NCI-H510A (cell line): ENCODE measurements at places on chromosomes 7 and 10.
A peak's percentile ranks its signal among the peaks of the same experiment; 100 is the strongest.

GRCh38 chr7:32533276-32534029, 38.2 kb downstream of the AVL9 start:
- no peak for DNase-seq

DNA sequence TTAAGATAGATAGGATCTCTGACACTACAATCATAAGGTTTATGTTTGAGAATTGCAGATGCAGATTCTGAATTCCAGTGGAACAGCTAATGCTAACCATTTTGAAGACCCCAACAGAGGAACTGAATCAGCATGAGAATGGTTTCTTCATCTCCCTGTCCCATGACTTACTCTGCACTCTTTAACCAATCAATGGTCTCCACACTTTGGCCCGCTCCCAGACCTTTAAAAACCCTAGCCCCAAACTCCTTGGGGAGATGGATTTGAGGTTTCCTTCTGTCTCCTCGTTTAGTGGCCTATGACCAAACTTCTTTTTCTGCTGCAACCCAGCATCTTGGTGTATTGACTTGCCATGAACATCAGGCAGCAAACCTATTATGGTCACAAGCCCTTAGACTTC, 804.9 kb downstream of the LRMDA start:
- DNase-seq, result no peak

GRCh38 chr10:122303271-122304053, 32.4 kb downstream of the BTBD16 start:
- no peak for DNase-seq

GRCh38 chr10:98402931-98403718, 11.9 kb downstream of the PYROXD2 start:
- DNase-seq, result no peak

DNA sequence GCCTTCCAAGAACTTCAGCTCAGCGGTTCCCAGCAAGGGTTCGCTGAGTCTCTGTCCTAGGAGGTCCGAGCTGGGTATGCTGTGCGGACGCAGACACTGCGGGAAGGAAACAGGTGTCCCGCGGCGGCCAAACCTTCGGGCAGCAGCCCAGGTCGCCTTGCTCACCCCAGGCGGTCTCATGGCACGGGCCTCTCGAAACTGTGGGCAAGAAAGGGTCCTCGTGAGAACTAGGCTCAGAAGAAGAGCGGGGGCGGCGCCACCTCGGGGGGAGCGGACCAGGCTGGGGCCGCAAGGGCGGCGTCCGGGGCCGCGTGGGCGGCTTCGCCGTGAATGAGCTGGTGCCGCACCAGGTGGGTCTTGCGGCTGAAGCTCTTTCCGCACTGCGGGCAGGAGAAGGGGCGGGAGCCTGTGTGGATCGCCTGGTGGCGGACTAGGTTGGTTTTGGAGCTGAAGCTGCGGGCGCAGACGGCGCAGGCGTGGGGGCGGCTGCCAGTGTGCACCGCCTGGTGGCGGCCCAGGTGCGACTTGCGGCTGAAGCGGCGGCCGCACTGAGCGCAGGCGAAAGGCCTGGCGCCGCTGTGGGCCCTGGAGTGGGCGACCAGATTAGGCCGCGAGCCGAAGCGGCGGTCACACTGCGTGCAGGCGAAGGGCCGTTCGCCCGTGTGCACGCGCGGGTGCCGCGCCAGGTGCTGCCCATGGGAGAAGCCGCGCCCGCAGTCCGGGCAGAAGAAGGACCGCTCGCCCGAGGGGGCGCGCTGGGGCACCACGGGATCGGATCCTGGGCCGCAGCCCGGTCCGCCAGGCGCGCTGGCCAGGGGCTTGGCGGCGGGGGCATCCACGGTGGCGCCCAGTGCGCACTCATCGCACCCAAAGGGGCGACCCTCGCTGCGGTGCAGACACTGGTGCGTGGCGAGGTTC, 8.6 kb downstream of the ZNF467 start:
- DNase-seq, result no peak

- DNase-seq, result no peak
These were observed 148.6 kb downstream of the GRK5 start for GRCh38 chr10:119355930-119356329.

GRCh38 chr7:7188091-7188490, 5.7 kb downstream of the C1GALT1 start:
- DNase-seq, result no peak

GRCh38 chr7:33733870-33734650, 171.3 kb upstream of the BMPER start:
- peak; percentile 81 for DNase-seq

DNA sequence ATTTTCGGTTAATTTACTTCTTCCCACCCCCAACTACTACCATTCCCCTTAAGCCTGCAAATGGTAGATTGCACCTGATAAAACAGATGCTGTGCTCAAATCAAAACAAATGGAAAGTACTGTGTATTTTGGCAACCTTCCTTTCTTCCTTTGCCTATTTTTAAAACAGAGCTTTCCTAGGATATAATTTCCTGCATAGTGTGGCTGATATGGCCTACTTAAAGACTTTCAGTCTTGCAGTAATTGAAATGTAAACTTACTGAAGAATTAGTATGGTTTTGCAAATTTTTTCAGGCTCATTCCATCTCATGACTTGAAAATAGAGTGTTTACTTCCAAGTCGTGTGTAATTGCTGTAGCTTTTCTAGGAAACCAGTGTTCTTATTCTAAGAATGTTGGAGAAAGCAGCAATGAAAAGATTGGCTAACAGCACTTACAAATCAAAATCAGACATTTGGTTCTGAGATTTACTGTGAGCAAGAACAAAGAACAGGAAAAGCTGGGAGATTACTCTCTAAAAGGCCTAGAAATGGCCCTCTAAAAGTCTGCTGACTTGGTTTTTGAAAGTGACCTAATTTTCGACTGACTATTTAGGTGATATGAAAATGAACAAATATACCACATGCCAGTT, 52.0 kb downstream of the REEP3 start:
- DNase-seq, result no peak

DNA sequence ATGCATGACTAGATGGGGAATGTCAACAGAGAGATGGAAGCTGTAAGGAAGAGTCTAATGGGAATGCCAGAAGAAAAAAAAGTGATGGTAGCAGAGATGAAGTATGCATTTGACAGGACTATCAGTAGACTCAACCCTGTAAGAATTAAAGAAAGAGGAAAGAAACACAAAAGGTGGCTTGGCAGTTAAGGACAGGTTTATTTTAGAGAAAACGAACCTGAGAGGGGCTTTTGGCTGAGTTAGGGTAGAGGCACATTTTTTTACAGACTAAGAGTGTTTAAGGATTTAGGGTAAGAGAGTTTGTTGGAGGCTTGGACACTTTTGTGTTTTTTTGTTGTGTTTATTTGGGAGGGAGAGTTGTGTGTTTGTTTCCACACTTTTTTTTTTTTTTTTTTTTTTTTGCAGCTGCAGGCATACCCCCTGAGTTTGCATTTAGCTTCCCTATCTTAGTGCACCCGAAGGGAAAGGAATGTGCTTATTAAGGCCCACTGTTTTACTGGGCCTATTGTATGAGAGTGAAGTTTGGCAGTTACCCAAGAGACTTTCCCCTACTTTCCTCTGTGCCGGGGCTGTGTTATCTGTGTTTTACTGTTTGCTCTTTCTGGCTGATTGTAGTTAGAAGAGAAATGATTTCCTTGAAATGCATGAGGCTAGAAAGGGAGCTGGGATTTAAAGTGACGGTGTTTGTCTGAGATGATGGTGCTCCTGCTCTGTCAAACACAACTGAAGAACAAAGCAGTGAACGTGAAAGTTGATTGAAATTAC, 32.0 kb downstream of the NPVF start:
- DNase-seq, result no peak

DNA sequence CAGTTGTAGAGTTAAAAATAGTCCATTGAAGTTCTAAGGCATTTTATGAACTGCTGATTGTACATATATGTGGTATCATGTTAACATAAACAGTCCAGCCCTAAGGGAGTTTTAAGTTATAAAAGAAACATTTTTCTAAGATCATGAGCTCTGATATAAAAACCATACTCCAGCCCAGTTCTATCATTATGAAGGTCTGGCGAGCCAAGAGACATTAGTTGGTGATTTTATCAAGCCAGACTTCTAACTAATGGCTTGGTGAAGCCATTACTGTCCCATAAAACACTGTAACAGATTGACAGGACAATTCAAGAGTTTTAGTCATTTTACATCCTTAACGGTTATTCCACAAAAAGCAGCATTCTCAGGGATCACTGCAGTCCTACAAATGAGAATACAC, 221.6 kb downstream of the RNLS start:
- no peak for DNase-seq

GRCh38 chr10:104580774-104581675, 60.1 kb upstream of the SORCS3 start:
- DNase-seq, result no peak

DNA sequence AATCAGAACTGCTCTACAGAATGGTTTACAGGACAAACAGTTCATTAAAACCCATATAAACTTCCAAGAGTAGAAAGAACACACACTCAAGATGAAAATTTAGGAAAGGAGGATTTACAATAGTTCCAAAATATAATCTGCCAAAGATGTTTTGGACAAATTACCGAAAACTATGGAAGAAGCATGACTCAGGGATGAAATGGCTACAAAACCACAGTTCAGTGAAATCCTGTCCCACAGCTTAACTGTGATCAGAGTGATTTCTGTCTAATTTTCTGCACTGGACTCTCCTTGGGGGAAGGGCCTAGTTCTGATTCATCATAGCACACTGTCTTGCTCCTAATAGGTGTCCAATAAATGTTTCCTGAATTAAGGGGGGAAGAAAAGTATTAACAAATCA, 82.2 kb downstream of the HIPK2 start:
- no peak for DNase-seq

DNA sequence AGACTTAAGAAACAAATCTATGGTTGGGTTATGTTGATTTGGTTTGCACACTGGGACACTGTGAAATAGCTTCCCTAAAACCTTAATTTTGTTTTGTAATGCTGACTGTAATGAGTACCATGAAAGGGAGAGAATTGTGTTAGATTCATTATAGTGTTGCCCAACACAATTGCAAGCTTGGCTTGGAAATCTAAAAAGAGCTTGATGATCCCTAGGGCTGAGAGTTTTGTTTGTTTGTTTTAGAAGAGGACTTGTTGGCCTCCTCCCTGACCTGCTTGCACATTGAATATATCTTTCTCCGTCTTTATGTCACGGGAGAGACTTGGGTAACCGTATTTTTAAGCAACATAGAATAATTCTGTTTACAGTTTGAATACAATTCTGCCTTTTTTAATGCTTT, 410.1 kb downstream of the ARL4A start:
- peak; percentile 37 for DNase-seq

DNA sequence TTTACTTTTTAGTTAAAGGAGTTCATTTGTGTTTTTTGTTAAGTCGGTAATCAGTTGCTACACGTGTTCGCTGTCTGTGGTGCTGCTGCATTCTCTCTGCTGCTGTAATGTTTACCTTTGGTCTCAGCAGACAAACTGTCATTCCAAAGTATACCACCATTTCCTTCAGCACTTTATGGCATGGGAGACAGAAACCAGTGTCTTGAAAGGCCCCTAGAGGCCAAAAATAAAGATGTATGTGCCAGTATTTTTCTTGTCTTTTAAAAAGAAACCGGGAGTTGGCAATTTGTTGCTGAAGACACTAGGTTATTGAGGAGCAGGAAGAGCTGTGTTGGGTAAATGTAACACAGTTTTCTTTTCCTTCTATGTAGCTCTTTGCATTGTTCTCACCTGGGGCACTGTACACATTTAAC, 24.1 kb downstream of the ZNF92 start:
- no peak for DNase-seq

DNA sequence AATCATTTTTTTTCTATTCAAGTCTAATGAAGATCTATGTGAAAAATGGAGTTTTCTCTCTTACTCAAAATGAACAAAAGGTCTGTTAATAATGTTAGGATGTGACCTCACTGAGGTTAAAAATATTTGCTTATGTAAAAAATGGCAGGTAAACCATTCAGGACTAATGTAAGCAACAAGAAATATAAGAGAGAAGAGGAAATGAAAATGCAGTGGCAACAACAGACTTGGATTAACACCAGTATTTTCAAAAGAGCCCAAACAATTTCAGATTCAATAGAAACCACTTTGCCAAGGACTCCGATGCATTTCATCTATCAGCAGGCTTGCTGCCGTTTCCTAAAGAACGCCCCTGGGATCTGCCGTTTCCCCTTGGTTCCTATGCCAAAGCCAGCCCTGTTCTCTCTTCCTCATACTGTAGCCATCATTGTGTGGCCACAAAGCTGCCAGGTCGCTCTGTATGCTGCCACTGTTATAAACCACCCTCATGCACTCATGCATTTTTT, 66.4 kb downstream of the MTURN start:
- no peak for DNase-seq

- no peak for DNase-seq
These were observed 449.8 kb downstream of the DNAJB6 start for GRCh38 chr7:157786375-157787274.

DNA sequence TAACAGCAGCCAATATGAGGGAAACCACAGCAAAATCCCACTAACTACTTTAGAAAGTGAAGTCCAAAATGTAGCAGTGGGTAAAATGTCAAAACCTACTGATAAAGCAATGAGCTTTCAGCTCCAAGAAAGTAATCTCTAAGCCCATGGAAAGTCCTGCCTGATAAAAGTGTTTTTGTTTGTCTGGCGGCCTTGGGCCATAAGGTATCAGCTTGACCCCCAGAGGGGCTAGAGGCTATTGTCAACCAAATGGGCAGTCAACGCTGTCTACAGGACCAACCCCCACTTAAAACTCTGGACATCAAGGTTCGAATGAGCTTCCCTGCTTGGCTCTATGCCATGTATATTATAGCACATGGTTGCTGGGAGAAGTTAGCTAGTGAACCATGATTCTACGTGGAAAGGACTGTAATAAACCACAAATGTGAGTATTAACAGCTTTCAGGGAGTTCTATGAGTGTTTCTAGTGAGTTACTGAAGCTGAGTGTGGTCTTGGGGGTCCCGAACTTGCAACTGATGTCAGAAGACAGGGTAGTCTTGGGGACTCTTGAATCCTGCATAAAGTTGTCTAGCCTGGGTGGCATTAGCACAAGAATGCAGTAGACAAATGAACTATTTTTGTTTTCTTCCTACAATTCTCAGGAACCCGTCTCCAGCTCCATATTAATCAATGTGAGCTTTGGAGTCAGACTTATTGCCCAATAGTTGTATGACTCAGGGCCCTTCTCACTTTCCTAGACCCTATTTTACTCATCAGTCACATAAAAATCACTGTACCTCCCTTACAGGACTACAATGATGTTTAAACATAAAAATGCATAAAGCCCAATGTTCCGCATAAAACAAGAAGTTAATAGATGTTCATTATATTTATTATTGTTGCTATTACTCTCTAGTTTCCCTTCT, 164.9 kb downstream of the DGKI start:
- no peak for DNase-seq

GRCh38 chr10:6537770-6538169, 42.3 kb downstream of the PRKCQ start:
- DNase-seq, result no peak

DNA sequence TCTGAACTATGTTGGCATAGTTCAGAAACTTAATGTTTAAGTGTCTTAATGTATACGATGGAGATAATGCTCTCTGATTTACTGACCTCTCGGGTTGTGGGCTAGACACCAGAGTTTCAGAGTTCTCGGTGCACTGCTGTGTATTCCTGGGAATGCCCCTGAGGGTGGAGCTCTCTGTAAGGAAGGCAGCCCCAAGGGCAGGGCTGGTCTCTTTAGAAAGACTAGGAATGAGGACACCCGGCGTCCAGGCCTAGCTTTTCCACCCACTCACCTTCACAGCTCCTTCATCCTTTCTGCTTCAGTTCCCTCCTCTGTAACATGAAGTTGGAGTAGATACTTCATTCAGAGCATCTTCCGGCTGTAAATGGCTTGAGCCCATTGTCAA, 536.6 kb upstream of the GALNT17 start:
- no peak for DNase-seq

GRCh38 chr10:123472606-123473005, 193.5 kb upstream of the GPR26 start:
- no peak for DNase-seq
